ENCODE measurements at places on chromosomes 4 and X.

DNA sequence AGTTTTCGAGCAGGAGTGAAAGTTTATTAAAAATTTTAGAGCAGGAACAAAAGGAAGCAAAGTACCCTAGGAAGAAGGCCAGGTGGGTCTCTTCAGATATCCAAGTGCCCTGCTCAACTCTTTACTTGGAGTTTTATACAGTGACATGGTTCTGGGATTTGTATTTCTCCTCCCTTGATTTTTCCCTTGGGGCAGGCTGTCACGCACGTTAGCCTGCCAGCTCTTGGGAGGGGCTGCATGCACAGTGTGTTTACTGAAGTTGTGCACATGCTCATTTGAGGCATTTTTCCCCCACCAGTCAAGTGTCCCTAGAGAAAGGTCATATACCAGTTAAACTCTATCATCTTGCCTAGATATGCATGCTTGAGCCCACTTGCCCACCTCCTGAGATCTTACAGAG lies 102.5 kb upstream of the GABRA2 start:
- no peak for DNase-seq

DNA sequence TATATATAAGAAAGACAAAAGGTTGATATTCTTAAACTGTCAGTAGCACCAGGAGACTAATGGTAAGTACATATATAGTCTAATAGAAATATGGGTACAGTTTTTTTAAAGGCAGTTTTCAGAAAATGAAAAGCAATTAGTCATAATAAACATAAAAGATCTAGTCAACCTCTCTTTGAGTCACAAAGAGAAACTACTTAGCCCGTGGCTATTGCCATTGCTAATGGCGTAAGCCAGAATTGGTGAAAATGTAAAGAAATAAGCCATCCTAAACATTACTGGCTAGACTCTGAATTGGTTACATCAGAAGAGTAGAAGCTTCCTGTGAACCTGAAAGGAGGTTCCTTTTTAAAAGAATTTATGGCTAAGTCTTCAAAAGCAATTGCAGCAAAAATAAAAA lies 668.7 kb upstream of the CPEB2 start:
- no peak for DNase-seq

DNA sequence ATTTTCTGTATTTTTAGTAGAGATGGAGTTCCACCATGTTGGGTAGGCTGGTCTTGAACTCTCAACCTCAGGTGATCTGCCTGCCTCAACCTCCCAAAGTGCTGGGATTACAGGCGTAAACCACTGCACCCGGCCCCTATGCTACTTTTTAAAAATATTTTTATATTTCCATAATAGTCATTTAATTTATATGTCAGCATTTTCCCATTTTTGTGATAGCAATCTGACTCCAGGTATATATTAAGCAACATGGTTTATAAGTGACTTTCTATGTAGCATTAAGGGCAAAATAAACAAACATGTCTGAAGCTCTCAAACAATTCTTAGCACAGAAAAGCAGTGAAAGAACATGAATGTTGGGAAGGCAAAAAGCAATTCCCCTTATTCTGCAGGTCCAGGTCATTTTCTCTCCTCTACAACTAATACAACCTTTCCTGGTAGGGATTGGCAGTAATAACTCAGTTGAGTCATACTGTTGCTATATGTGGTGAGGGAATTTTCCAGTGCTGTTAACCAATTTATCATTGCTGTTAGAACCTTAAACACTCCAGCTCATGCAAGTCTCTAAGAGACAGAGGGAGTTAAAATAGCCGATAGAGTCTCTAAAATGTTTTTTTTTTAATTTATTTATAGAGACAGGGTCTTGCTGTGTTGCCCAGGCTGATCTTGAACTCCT lies 24.0 kb downstream of the SMIM14 start:
- DNase-seq = no peak

GRCh38 chr4:139247241-139247640 lies 32.8 kb downstream of the MGARP start:
- DNase-seq = no peak

DNA sequence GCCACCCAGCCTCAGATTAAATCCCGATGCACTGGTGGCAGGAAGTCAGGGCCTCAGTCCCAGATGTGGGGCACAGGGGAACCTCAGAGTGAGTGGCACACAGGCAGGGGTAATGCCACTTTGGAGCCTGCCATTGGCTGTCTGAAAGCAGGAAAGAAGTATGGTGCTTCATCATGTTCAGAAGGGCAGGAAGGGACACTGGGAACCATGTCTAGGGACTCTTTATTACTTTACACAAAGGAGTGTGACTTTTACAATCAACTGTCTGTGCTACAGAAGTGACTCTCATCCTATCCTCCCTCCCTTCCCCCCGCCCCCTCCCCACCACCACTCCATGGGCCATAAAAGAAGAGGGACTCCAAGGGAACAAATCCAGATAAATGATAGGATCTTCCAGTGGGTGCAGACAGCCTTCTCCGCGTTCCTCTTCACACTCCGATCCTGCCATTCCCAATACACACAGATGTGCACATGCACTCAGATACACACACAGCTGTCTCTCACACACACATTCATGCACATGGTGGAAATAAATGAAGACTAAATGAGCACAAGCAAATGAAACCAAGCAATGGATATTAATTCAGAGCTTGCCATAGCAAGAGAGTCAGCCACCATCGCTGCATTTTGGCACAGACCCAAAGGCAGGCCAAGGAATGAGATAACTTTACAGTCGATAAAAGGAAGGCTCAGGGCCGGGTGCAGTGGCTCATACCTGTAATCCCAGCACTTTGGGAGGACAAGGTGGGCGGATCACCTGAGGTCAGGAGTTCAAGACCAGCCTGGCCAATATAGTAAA lies 2.5 kb upstream of the TMEM154 start:
- DNase-seq = no peak

DNA sequence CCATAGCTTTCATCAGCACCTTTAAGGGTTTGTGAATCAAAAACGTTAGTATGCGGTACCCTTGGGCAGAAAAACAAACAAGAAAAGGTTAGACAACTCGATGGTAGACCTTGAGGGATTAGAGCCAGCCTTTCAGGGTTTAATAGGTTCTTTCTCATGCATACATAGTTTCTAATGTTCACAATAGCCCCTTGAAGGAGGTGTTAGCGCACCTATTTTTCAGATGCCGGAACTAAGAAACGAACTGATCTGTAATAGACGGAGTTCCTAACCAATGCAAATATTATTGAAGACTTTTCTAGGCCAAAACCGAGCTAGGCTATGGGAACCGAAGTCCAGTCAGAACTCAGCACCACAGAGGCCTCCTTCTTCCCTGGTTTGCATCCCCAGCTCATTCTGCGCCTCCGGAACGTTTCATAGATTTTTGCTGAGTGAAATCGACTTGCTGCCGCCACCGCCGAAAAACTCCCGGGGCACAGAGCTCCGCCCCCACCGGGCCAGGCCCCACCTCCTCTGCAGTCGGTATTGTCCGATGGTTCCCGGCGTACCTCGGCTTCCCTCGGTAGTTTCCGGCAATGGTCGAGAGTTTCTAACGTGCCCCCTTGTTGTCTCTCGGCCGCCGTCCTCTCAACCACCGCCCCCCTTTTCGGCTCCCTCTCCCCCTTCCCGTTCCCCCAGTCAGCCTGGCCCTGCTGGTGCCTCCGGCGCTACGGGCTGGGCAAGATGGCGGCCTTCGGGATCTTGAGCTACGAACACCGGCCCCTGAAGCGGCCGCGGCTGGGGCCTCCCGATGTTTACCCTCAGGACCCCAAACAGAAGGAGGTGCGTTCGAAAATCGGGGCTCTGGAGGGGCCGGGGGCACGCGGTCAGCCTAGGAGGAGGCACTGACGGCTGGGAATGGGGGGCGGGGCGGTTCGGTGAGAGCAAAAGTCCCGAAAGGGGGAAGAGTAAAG lies at the start of gene MED12:
Gene MED12 (plus strand): TSS at position 565 of the 953 bp plus-strand sequence. CDS start 159 bp downstream, at position 724.
- peak; percentile 49 for DNase-seq

GRCh38 chrX:123588723-123589122 lies 144.1 kb downstream of the THOC2 start:
- no peak for DNase-seq

DNA sequence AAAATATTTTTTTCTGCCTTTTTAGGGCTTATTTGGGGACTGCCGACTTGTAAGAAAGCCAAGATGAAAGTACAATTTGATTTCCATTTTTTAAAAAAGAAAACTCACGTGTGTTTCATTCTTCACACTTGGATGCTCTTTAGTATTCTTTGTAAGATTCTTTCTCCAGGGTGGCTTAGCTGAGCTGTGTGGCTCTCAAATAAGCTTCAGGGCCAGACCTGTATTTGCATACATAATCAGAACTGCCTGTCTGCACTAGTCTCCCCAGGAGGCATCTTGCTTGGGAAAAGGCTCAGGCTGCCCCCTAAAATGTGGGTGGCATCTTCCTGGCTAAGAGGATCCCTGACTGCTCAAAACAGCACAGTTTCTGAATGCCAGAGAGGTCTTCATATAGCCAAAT lies 498.4 kb downstream of the MID1IP1 start:
- DNase-seq = no peak

- DNase-seq = no peak
Observed at GRCh38 chr4:153816542-153816941, 27.7 kb upstream of the SFRP2 start.

- no peak for DNase-seq
Observed at GRCh38 chr4:138062929-138063328, 179.2 kb downstream of the SLC7A11 start.

DNA sequence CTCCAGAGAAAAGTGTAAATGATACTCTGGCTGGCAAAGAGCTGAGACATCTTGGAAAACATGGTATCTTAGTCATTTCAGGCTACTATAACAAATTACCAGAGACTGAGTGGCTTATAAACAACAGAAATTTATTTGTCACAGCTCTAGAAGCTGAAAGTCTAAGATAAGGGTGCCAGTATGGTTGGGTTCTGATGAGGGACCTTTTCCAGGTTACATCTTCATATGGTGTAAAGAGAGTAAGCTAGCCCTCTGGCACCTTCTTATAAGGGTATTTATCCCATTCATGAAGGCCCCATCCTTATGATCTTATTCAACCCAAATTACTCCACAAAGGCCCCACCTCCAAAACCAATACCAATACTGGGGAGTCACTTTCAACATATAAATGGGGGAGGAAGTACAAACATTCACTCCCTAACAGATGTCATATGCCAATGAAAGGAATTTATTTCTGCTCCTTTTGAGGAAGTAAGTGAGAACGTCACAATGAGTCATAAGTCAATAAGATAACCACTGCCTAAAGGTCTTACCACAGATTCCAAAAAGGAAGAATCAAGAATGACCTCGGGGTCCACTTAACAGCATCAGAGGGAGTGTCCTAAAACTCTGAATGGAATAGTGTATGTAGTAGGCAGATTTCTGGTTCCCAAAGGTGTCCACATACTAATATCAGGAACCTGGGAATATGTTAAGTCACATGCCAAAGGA lies 246.6 kb downstream of the OPHN1 start:
- DNase-seq = no peak

DNA sequence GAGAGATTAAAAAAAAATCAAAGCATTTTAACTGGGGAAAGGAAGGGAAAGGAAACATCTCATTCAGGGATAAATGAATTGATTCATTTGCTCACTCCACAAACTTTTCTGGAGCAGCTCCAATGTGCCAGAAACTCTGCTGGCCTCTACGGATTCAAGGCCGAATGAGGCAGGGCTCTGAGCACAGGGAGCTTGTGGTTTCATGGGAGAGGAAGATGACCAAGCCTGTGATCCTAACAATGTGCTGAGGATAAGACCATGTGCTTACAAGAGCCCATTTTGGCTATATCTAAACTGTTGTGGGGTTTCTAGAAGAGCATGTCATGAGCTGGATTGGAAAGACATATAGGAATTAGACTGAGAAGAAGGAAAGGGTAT lies 137.5 kb downstream of the ZNF674 start:
- no peak for DNase-seq

GRCh38 chr4:84639145-84639544 lies 56.2 kb downstream of the CDS1 start:
- no peak for DNase-seq

DNA sequence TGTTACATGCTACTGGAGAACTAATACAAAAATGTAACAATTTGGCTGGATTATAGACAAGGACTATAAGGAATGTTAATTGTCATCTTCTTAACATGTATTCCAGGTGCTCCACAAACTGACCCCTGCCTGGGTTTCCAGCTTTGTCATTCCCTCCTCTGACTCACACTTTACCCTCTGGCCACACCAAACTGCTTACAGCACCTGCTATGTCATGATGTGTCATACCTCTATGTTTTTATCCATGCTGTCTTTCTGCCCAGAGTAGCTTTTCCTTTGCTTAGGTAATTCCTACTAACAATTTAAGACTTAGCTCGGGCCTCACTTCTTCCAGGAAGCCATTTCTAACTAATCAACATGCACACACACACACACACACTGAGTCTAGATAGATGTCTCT lies 14.0 kb upstream of the SHROOM4 start:
- no peak for DNase-seq

- DNase-seq = no peak
Observed at GRCh38 chr4:87679449-87680169, 29.5 kb downstream of the DMP1 start.

DNA sequence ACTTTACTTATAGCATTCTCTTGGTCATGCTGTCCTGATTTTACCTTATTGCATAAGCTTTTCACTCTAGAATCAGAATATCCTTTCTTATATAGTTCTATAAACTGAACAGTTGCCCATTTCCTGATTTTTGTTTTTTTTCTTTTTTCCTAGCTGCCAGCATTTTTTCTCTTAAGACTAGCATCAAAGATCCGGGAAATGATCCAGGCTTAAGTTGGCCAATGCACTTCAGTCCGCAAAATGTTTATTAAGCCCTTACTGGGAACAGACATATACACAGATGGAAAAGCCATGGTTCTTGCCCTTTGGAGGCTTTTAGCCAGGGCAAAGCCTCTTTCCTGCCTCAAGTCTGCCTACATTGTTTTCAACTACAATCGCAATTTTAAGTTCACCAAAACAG lies 10.1 kb upstream of the BMP2K start:
- DNase-seq = no peak
